ENCODE measurements at places on chromosomes 6 and 20.

GRCh38 chr20:33673410-33674293 is 576 bp downstream of the NECAB3 start:
- DNase-seq: no peak

DNA sequence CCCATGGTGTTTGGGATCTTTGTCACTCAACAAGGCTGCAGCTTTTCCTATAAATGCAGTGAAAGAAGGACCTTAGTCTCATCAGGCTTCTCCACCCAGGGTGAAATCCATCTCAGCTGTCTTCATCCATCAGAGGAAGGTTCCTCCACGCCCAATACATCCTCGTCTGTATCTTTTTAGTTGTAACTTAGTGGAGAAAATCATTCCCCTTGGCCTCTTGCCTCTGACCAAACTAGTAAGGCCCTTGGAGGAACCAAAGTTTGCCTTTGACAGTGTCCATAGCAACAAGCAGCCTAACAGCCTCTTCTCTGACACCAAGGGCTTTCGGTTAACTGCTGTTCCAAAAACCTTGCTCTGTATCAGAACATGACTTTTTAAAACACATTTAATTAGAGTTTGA is 230.3 kb upstream of the ECI2 start:
- DNase-seq: no peak

- DNase-seq: no peak
Measured at GRCh38 chr20:37348792-37349516, 3.0 kb downstream of the SRC start.

- DNase-seq: no peak
Measured at GRCh38 chr6:138455746-138456400, 43.4 kb downstream of the NHSL1 start.

- DNase-seq: no peak
Measured at GRCh38 chr6:53048431-53049195, 16.6 kb upstream of the FBXO9 start.

GRCh38 chr6:82030301-82030700 is 217.2 kb downstream of the IBTK start:
- no peak for DNase-seq

DNA sequence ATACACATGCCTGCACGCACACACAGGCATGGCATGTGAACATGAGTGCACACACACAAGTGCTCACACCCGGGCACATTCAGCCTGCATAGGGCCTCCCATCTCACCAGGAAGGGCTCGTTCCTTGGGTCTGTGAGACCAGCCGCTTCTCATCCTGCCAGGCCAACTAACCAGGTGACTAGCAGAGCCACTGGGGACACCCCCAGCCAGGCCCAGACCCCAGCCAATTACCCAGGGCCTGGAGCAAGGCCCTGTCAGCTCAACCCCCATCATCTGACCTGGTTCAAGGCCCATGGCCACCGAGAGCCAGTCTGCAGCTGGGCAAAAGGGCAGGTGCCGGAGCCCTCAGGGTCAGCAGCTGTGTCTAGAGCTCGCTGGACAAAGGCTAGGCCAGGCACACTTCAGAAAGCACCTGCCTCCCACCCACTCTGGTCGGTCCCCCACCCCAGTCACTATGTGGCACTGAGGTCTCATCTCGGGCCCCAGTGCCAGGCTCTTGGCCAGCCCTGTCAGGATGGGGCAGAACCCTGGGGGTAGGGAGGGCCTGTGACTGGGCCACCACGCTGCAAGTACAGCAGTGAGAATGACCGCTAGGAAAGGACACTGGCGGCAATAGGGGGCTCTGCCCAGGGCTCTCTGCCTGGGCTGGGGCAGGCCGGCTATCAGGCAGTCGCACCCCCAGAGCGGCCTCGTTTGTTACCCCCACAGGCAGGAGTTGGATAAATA is 26.8 kb upstream of the MRGBP start:
- DNase-seq: no peak

DNA sequence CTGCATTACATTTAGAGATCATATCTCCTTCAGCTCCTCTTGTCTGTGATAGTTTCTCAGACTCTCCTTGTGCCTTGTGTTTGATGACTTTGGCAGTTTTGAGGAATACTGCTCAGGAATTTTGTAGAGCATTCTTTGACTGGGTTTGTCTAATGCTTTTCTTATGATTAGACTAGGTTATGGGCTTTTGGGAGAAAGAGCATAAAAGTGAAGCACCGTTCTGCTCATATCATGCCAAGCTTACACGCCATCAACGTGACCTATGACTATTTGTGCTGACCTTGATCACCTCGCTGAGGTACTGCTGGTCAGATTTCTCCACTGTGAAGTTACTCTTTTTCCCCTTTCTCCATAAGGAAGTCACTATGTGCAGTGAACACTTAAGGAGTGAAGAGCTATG is 256.0 kb downstream of the LY86 start:
- DNase-seq: no peak

DNA sequence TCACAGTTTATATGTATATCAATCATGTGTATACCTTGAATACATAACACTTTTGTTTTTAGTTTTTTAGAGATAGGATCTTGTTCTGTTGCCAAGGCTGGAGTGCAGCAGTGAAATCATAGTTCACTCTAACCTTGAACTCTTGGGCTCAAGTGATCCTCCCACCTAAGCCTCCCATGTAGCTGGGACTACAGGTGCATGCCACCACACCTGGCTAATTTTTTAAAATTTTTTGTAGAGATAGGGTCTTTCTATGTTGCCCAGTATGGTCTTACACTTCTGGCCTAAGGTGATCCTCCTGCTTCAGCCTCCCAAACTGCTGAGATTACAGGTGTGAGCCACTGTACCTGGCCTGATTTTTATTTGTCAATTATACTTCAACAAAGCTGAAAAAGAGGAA is 69.9 kb downstream of the SYCP2L start:
- DNase-seq: no peak

GRCh38 chr6:27867945-27868300 is 44.3 kb downstream of the OR2B2 start:
- DNase-seq: no peak

DNA sequence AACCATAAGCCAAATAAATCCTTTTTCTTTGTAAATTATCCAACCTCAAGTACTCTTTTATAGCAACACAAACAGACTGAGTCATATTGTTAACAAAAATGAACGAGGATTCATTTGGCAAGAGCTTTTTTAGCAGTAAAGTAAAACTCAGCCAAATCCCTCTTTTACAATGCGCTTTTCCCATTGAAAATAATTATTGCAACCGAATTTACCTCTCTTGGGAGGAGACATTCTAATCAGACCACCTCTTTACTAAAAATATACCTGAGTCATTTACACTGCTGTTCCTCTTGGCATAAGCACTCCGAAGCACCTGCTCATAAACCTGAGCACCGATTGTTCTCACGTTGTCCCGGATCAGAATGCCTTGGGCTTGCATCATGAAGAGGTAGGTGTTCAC is 57.4 kb downstream of the B4GALT5 start:
- DNase-seq: no peak

DNA sequence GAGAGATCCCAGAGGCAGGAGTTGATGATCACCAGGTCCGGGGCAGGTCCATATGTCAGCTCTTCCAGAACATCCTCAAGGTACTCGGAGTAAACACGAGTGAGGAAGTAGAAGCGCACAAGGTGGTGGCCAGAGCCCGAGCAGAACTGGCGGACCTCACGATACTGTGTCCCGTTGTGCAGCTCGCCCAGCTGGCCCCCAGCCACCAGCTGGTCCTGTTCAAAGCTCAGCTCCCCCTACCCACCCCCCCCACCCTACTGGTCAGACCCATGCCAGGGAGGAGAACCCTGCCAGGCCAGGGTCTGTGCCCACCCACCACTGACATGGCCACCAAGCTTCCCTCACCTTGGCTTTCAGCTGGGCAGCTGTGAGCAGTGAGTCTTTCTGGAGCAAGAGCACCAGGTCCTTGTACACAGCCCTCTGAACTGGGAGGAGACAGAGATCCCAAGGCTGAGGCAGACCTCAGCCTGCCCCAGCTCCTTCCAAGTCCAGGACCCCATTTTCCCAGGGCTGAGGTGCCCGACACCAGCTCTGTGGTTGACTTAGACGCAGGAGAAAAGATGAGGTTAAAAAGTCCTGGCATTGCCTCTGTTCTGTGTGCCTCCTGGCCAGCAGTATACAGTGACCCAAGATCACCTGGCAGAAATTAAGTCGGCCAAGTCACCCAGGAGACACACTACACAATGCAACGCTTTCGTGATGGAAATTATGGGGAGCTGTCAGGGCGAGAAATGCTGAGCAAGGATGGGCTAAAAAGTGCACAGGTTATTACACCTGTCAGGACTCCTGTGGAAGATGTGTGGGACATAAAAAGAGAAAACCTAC is 1.4 kb downstream of the PCED1A start:
- no peak for DNase-seq

- DNase-seq: no peak
Measured at GRCh38 chr6:10310330-10310653, 104.6 kb downstream of the TFAP2A start.

- no peak for DNase-seq
Measured at GRCh38 chr6:124714728-124715127, 247.5 kb upstream of the RNF217 start.

DNA sequence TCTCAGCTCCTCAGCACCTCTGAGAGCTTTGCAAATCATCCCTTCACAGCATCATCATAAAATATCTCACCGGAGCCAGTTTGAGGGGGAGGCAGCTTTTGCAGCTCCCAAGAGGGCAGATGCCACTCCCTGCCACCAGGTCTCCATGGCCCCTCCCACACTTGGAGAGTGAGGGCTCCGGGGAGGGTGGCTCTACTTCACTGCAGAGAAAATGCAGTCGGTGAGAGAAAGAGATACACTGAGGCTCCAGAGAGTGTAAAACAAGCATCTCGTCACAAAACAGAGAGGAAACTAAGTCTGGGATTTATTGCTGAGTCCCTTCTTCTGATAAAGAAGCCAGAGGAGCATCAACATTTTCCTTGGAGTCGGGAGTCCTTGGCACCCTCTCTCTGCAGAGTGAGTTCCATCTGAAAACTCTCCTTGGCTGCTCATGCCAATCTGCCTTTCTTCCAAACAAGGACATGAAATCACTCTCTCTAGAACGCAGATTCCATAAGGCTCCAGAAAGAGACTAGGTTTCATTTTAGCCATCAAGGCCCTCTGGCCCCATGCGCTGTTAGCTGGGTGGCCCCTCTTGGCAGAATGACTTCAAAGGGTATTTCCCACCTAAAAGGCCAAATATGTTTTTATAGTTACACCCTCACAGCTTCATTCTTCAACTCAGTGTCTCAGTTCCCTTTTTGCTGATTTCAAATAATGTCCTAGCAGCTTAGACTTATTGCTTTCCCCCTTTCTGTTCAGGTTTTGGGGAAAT is 70.6 kb upstream of the F13A1 start:
- DNase-seq: no peak

DNA sequence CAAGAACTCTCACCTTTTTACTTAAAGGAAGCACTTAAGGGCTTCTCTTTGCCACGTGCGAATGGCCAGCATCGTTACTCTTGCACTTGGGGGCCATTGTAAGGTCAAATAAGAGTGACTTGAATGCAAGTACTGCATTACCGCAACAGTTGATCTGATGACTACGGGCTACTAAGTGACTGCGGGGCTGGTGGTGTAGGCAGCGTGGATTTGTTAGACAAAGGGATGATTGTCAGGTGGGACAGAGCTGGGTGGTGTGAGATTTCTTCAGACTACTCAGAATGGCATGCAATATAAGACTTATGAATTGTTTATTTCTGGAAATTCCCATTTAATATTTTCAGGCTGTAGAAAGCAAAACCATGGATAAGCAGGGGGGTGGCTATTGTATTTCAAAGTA is 199.7 kb upstream of the UST start:
- no peak for DNase-seq

- no peak for DNase-seq
Measured at GRCh38 chr6:39430871-39431523, 108.5 kb upstream of the KCNK16 start.

- no peak for DNase-seq
Measured at GRCh38 chr20:38192323-38192885, 27.3 kb upstream of the TGM2 start.

DNA sequence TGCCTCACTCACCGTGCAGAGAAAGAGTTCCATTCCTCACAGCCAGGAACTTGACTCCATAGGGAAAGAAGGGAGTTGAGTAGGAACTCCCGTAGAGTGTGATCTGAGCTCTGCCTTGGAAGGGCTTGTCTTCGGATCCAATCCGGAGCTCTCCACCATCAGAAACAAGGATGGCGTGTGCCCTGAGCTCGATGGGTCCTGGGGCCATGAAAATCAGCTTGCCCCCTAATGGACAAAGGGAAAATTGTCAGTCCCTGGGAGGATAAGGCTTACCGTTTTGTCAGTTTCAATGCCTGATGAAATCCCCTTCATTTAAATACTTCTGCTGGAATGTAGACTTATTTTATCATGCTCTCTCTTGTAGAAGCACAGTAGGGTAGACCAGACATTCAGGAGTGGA is 153.3 kb downstream of the PKHD1 start:
- no peak for DNase-seq

GRCh38 chr6:35309611-35310264 is 12.1 kb downstream of the DEF6 start:
- DNase-seq: no peak

GRCh38 chr6:169370666-169371343 is 117.2 kb upstream of the THBS2 start:
- DNase-seq: no peak

GRCh38 chr6:160088784-160089533 is 32.7 kb upstream of the SLC22A1 start:
- no peak for DNase-seq

- no peak for DNase-seq
Measured at GRCh38 chr6:1110164-1110563, 201.7 kb upstream of the FOXQ1 start.

DNA sequence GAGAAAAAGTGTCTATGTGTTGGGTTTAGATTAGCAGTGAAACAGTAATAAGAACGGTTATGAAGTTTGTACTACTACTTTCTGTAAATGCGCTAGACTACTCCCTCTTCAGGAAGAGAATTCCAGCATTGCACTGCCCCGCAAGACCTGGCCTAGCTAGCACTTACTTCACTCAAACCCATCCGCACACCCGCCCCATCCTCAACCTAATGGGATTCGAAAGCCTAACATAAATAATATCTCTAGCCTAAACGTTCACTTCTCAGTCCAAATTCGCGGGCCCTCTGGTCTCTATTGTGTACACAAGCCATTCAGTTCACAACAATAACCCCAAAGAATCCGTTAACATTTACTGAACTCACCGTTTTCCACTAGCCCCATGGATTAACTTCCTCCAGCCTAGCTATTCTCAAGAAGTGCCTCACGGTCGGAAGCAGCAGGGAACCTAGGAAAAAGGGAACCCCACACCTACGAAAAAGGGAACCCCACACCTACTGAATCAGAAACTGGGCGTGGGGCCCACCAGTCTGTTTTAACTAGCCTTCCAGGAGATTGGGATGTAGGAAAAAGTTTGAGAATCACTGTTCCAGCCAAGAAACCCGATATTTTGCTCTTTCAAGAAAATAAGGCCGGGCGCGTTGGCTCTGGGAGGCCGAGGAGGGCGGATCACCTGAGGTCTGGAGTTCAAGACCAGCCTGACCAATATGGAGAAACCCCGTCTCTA is 45.4 kb upstream of the BTN3A2 start:
- DNase-seq: no peak

- no peak for DNase-seq
Measured at GRCh38 chr6:143675946-143676345, 1.8 kb upstream of the PHACTR2 start.
